HCEC 1CT (cell line): ENCODE measurements at places on chromosomes 16 and 17.

DNA sequence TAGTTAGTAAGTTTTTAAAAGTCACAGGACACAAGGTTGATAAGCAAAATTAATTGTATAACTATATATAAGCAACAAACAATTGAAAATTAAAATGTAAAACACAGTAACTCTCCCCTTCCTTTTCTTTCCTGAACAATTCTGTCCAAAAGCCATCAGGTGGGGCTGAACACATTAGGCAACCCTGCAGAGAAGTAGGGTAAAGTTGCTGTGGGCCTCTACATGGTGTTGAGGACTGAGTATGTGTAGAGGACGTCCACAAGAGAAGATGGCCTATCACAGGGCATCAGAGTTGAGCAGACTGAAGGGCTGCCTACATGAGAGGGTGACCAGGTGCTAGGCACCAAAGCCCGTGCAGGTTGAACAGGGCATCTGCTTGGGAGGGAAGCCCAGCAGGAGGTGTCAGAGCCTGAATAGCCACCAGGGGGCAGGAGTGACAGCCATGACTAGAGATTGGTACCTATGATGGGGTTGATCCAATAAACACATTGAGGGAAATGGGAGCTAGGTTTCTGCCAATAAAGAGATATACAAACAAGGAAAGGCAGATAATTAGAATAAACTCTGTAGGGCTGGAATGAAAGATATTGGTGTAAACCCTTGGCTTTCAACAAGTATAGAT lies 415.1 kb downstream of the NPIPA8 start:
- DNase-seq = no peak

DNA sequence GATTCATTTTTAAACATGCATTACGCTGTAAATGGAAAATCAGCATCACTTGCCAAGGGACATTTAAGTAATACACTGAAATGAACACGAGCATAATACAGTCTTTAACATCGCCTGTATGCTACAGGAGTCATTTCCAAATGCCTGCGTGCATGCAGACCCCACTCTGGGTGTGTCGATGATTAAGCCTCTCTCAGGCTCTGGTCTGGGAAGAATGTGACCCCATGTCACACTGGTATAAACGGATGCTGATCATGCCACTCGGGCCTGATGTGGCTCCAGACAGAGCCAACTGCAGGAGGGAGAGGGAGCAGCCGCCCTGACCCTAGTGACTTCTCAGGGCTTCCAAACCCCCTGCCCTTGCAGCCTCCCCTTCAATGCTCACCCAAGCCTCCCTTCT lies 10.8 kb downstream of the EMP2 start:
- no peak for DNase-seq

GRCh38 chr17:72514321-72514861 lies 393.6 kb downstream of the SOX9 start:
- DNase-seq = no peak

DNA sequence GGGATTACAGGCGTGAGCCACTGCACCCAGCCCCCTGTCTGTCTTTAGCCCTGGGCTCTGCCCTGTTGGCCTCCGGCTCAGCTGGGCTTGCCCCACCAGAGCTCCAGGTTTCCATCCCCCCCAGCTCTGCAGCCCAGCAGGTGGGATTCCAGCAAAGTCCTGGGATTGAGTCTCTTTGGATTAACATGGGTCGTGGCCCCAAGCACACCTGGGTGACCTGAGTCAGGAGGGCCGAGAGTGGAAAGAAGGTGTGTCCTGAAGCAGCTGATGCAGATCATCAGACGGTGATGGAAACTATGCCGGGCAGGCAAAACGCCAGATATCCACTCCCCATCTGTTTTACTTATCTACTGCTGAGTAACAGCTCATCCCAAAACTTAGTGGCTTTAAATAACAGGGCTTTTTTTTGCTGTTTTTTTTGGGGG lies 72.5 kb downstream of the KNOP1 start:
- DNase-seq = no peak

DNA sequence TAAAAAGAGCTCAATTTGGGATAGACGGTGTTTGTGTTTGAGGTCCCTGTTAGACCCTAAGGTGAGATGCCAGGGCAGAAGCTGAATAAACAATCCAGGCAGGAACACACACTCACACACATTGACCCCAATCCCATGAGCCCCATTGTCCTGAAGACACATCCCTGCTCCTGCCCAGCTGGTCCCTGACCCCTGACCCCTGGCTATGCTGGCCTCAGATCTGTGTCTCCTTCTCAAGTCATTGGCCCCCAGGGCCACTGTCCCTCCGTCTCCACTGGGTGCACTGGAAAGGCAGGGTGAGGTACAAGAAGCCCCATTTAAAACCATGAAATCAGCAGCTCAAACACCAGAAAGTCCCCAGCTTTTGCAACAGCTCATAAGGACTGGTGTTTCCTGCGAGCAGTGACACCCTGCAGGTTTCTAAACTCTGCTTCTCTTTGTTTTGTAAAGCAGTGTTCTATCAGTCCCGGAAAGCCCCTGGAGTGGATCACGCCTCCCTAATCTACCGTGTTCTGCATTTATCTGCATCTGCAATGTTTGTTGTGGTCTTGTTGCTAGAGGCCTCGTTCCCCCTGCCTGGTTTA lies 18.0 kb upstream of the ASGR2 start:
- DNase-seq = no peak

DNA sequence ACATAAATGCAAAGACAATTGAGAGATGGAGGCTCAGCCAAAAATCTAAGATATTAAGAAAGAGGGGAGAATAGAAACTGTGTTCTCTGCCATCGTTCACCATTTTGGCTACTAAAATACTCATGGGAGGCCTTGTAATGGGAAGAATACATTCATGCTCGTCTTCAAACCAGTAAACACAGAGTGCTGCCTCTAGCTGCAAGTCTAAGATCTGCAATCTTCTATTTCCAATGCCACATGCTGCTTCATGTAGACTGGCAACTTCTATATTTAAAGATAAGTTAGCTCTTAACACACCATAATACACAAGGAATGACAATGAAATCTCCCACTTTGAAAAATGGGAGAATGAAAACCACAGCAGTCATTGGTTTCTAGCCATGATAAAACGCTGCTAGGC lies 387.3 kb downstream of the HS3ST3B1 start:
- DNase-seq = no peak

DNA sequence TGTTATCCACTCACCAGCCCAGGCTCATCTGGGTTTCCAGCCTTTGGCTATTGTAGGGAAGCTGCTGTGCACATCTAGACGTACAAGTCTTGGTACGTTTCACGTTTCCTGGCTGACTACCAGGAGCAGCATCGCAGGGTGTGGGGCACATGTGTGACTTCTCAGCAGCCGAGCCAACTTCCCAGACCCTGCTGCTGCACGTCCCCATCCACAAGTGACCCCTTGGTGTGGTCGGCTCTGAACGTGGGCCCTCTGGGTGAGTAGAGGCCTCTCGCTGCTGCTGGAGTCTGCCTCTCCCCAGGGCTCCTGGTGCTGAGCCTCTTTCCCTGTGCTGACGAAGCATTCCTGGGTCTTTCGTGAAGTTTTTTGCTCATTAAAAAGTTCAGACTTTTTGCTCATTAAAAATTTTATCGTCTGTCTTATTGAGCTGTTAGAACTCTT lies 70.2 kb upstream of the ZNF750 start:
- DNase-seq = no peak

DNA sequence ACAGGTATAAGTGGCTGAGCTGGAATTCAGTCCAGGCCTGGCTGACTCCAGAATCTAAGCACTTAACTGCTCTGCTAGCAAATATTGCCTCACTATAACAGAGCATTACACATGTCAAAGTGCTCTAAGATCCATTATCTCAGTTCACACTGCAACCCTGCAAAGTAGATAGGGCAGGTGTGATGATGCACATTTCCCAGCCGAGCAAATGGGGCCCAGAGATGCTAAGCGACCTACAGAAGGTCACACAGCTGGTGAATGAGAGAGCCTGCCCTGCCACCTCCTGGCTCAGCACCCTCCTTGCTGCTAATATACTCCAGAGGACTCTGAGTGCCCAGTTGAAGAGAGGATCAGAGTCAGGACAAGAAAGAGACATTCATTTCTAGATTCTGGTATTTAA lies 73.6 kb upstream of the CCL1 start:
- DNase-seq = no peak

GRCh38 chr16:29975134-29975538 lies 1.5 kb downstream of the TAOK2 start:
- no peak for DNase-seq

DNA sequence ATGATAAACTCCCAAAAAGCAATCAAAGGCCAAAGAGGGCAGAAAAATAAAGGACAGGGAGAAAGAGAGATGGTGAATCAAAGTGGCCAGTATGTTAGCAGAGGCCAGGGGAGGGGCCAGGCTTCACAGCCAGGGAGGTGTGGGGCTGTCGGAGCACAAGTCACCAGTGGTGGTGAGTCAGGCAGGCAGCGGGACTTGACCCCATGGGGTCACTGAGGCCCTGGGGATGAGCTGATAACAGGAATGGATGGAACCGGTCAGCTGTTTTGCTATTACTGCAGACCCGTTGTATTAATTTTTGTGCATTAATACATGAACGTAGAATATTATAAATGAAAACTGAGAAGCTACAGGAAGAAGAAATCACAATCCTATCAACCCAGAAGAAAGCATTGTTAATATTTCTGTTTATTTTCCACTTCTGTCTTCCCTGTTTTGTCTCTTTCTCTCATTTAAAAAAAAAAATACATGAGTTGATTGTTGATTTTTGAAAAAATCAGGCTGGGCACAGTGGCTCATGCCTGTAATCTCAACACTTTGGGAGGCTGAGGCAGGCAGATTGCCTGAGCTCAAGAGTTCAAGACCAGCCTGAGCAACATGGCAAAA lies 106.9 kb downstream of the SOCS1 start:
- no peak for DNase-seq

DNA sequence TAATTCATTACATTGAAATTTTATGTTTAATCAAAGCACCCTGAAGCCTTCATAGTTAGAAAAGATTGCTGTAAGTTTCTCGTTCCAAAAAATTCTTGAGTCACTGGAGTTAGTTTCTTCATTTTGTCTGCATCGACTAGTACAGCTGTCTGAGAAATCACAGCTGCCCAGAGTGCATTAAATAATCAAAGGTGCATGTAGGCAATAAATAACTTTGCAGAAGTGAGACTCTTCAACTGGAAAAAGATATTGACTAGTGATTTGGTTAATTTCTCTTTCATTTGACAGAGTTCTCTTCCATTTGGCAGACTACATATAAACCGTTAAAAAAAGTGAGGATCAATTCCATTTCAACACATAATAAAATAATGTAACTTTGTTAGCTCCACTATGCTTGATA lies 234.0 kb downstream of the CNTNAP4 start:
- no peak for DNase-seq

GRCh38 chr16:12484972-12485371 lies 318.7 kb downstream of the CPPED1 start:
- DNase-seq = no peak

- DNase-seq = no peak
Observed at GRCh38 chr17:68783861-68784260, 171.3 kb downstream of the ABCA8 start.

- no peak for DNase-seq
Observed at GRCh38 chr17:13671771-13672170, 70.0 kb upstream of the HS3ST3A1 start.

DNA sequence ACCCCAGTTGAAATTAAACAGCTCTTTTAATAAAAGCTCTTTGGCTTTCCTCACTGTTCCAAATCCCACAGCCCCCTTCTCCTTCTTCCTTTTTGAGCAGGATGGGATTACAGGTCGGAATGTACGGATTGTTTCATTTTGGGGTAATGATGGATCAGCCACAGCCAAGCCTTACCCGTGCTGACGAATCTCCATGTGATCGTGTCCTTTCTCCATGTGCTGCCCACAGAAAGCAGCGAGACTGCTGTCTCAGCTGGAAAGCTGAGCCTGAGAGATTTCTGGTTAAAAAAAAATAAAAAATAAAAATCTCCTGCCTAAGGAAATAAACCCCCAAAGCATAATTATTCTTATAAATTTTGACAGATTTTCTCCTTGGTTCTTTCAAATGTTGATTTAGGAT lies 276.6 kb downstream of the CPPED1 start:
- no peak for DNase-seq

DNA sequence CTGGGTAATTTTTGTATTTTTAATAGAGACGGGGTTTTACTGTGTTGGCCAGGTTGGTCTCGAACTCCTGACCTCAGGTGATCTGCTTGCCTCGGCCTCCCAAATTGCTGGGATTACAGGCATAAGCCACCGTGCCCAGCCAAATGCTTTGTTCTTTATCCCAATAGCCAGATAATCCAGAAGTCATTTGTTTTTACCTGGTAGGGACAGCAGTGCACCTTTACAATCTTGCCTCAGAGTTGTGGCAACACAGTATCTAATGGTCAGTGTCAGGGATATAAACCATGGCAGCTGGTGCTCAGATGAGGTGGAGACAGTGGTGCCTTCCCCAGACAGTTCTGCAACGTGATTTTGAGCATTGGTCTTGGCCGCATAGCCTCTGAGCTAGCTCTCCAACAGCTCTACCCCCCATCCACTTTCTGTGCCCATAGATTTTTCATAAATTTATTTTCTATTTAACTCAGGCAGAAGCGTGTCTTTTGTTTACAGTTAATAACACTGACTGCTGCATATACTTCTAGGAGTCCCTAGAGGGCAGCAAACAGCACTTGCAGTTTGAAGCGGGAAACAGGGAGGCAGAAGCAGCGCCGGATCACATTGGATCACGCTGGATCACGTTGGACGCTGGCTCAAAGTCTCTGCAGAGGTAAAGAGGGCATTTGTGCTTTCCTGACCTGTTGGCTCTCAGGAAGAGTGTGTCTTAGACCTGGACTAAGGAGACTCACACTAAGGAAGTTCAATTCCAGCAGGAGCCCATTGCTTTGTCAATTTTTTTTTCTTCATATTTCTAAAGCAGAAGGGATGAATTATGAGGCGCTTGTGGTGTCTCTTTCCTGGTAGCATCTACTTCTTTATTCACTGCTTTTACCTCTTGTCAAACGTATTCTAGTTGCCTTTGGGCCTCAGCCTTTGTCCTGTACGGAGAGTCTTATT lies 5.1 kb upstream of the GGT6 start:
- peak; percentile 69 for DNase-seq

GRCh38 chr17:82851381-82851780 lies 11.6 kb upstream of the ZNF750 start:
- no peak for DNase-seq

DNA sequence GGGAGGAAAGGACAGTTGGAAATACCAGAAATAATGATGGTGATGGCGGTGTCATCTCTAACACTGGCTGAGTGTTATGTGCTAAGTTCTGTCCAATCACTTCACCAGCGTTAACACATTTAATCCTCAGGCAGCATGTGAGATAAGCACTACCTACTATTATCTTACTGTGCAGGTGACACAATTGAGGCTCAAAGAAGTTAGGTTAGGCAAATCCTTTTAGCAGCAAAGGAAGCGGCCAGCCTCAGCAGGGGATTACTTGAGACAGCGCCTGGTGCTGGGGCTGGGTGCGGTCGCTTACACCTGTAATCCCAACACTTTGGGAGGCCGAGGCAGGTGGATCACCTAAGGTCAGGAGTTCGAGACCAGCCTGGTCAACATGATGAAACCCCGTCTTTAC lies 18.7 kb upstream of the DHX8 start:
- no peak for DNase-seq
